ENCODE measurements at places on chromosomes 12 and 14.
A peak's percentile ranks its signal among the peaks of the same experiment; 100 is the strongest.

GRCh38 chr12:108965886-108966285 lies 55.0 kb downstream of the SVOP start:
- no peak for DNase-seq

GRCh38 chr12:9342614-9343353 lies 134.6 kb upstream of the PZP start:
- DNase-seq = no peak

GRCh38 chr12:93376436-93377251 lies 1.1 kb upstream of the NUDT4 start:
- no peak for DNase-seq

DNA sequence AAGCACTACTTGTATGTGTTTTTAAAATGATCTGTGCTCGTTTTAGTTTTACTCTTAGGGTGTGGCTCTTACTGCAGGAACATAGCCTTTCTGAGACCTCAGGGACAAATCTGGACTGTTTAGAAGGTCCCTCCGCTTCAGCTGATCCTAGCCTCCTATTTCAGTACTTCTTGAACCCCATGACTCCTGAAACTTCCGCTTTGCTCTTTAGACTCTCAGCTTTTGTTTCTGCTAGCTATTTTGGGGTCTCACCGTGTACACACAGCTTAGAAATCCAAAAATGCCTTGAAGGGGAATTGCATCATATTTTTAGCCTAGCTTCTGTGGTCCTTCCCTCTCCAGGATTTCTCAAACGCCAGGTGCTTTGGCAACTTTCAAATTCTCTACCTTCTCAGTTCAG lies 8.3 kb downstream of the OR11G2 start:
- DNase-seq = no peak

DNA sequence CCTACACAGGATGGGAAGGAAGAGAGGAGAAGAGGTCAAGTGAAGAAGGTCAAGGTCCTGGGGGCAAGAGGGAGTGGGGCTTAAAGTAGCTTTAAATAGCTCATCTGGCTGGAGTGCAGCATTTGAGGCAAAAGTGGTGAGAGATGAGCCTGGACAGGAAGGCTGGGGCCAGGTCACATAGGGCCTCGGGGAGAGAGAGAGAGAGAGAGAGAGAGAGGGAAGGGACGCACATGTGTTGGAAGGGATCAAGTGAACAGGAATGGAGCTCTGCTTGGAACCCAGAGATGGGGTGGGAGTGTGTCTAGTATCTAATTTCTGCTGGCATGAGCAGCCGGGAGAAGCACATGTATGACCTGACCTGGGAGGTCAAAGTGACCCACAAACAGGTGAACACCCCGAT lies 407.5 kb downstream of the MED13L start:
- DNase-seq = no peak

DNA sequence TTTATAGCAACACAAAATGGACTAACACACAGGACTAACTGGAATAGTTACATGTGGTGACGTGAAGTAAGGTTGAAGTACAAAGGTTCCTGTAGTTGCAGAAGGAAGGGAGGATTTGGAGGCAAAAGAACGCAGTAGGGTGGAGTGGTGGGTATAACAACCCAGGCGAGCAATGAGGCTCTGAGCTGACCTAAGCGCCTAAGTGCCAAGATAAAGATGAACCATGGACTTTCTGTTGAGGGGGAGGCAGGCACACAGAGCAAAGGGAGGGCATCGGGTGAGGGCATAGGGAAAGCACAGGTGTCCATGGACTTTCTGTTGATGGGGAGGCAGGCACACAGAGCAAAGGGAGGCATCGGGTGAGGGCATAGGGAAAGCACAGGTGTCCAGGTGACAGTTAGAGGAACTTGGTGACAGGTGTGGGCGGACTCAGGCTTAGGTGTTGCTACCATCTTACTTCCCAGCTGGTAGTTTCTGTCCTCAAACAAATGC lies 15.2 kb downstream of the SCNN1A start:
- no peak for DNase-seq

- no peak for DNase-seq
Measured at GRCh38 chr14:75752086-75752485, 91.0 kb downstream of the TTLL5 start.

DNA sequence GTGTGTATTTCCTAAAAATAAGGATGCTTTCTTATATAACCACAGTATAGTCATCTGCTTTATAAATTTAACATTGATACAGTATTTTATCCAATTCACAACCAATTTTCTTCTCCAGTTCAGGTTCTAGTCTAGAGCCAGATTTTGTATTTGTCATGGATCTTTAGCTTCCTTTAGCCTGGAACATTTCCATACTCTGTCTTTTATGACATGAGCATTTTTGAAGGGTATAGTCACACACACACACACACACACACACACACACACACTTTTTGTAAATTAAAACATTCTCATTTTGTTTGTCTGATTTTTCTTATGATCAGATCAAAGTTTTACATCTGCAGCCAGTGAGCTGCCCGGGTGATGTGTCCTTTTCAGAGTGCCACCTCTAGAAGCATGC lies 25.4 kb downstream of the CGRRF1 start:
- no peak for DNase-seq

DNA sequence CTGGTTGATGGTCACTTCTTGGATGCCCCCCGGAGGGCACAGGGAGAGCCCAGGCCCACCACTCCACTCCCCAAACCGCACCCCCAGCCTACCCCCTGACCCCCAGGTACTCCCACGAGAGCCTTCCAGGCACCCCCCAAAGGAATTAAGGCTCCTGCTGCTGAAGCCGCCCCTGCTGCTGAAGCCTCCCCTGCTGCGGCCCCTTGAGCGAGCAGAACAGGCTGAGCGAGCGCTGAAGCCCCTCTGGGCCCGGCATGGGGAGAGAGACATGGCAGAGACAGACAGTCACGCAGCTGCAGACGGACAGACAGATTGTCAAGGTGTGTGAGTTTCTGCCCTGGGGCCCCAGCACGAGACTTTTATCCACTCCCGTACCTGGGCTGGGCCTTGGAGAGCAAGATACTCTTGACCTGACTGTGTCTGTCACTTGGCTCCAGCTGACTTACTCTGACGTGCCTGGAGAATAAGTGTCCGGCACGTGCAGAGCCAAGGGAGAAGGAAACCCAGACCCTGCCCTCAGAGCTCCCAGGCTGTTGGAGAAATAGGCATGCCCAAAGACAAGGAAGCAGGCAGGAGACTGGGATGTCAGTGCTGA lies at the start of gene KRT78:
Gene KRT78, minus strand, starts transcription at position 334 of the 595 bp plus-strand sequence. Its CDS starts 64 bp downstream, at position 270.
- no peak for DNase-seq

DNA sequence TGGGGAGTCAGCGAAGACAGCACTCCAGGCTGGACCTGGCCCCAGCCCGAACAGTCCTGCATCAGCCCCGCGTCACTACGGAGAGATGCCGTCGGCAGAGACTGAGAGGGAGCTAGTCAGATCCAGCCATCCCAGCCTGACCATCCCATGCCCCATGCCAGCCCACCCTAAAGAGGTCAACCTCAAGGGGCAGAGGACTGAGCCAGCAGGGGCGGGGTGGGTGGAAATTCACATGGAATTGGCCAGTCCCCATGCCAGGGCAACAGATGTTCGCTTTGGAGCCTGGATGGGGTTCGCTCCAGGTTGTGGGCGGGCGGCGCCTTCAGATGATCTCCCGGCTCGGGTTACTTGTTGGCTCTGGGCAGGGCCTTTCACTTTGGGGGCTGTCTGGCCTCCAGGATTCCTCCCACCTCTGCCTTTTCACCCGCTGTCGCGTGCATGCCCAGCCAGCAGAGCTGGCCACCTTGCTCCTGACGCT lies 154.3 kb downstream of the TSPAN9 start:
- DNase-seq = no peak

GRCh38 chr14:71133296-71133695 lies 226.0 kb downstream of the PCNX1 start:
- DNase-seq = no peak

GRCh38 chr12:8664228-8664913 lies 1.7 kb upstream of the MFAP5 start:
- no peak for DNase-seq

DNA sequence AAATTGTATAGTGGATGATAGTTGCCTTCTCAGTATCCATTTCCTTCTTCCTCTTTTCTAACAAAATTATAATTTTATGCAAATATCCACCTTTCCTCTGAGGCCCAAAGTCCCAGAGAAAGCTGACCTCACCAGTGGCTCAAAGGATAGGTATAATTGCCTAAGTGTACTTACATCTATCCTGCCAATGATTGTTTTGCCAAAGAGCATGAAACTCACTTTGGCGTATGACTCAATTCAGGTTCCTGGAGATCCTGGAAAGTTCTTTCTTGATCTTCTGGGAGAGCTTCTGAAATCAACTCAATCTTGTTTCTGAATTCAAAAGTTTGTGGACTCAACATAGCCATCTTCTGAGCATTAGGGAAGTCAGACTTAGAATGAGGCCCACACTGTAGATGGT lies 10.5 kb upstream of the RBM25 start:
- DNase-seq = no peak

- no peak for DNase-seq
Measured at GRCh38 chr12:71552728-71553501, 110.7 kb downstream of the ZFC3H1 start.

DNA sequence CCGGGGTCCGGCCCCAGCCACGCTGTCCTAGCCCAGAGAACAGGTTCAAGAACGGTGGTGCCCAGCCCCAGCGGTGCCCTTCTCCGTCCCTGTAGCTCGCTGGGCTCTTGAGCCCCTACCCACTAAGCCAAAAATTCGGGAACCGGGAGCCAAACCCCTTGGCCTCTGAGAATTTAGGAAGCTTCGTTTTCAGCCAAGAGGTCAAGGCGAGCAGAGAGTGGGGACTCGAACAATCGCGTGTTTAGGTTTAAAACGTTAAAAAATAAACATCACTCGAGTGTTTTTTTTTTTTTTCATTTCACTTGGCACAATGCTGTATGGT lies 6.2 kb downstream of the SIX1 start:
- DNase-seq = no peak

DNA sequence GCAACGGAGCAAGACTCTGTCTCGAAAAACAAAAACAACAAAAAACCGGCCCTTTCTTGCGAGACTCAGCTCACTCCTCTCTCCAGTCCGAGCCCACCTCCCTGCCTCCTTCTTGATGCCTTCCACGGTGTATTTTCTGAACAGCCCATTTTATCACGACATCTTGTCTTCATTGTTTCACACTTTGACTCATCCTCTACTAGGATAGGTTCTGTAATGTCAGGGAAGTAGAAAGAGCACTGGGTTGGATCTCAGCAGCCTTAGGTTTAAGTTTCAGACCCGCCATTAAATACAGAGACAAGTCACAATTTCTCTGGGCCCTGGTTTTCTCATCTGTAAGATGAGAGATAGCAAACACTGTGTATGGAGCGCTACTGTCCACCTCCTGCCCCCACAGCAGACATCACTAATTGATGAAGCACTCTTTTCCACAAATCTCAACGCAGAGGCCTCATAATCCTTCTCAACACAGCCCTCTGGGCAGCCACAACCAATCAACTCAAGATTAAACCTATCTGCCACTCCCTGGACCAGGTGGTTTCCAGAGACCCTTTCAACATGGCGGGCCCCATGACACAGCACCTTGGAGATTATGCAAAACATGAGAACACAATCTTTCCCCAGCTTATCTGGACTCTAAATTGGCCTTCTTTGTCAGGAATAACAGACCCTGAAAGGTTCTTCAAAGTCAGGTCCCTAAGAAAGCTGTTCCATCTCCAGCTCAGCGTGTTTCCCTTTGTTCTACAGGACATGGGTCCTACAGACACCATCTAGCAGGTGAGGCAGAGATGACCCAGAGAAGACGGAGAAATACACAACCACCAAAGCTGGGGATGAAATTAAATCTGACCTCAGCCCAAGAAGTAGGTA lies 35.6 kb downstream of the CCDC88C start:
- DNase-seq = no peak

- no peak for DNase-seq
Measured at GRCh38 chr12:47017901-47018475, 61.4 kb upstream of the PCED1B start.

DNA sequence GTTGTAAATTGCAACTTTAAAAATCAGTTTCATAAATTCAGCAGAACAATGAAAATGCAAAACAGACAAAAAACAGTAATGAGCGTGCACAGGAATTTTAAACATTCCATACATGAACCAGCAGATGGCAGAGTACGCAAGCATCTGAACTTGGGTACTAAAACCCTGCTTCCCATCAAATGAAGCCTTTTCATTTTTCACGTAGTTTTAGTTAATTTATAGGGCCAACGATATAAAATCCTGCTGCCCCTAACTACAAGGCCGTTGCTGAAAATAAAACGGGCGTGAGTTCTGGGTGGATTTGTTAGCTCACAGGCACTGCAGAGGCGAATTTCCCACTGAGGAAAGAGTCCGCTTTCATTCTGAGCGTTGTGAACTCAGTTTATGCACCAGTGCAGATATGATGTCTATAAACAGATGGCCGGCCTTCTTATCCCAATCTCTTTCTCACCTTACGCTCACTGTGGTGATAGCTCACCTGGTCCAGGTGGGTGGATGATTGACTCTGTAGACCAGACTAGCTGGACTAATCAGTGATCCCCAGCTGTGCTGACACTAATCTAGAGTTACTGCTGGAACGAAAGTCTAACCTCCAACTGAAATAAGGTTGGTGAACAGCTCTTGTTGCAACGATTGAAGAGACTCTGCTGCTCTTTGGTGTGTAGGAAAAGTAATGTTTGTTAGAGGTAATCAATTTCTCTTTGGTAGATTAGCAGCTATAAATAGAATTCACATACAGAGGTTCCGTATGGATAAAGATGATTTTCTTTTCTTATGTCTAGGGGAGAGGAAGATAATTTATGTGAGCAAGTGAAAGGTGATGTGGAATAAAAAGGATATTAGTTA lies 89.2 kb downstream of the PDZRN4 start:
- DNase-seq = peak; percentile 48

GRCh38 chr14:33062881-33063280 lies 124.2 kb downstream of the NPAS3 start:
- no peak for DNase-seq
